Right renal pelvis (tissue), 4 donors: ENCODE measurements at places on chromosomes 5 and 9.

- peak; percentile 31 for DNase-seq
Observed at GRCh38 chr9:70601000-70601951, 186.8 kb upstream of the KLF9 start.

DNA sequence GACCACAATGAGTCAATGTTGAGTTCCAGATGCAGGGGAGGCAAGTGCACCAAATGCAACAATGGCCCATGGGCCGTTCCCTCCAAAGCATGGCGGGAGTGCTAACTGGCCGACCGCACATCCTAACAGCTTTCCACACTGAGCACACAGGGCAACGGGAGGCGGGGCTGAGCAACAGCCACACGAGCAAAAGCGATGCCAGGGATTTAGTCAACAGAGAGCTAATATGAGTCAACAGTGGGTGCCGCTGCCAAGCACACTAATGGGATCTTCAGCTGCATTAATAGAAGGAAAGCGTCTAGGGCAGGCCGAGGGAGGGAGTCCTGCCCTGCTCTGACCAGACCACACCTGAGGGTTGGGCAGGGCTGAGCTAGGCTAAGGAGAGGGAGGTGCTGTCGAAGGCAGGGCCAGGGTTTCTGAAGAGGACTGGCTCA lies 4.6 kb downstream of the EPB41L4B start:
- no peak for DNase-seq

GRCh38 chr5:124907098-124907644 lies 160.7 kb upstream of the ZNF608 start:
- no peak for DNase-seq

DNA sequence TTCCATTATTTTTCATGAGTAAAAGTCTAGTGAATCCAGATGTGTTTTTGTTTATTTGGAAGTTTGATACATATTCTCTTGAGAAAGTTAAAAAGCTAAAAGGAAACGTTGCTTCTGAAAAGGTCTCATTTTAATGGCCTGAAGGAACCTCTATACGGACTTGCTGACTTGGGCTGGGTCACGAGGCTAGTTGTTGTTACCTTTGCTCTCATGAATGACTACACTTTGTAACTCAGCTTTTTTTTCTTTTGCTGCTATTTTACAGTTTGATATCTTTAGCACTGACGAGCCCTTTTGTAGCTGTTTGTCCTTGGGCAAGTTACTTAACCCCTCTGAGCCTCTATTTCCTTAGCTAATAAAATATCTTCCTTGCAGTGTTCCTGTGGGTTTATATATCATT lies 211.5 kb downstream of the PCSK5 start:
- DNase-seq: peak; percentile 25

DNA sequence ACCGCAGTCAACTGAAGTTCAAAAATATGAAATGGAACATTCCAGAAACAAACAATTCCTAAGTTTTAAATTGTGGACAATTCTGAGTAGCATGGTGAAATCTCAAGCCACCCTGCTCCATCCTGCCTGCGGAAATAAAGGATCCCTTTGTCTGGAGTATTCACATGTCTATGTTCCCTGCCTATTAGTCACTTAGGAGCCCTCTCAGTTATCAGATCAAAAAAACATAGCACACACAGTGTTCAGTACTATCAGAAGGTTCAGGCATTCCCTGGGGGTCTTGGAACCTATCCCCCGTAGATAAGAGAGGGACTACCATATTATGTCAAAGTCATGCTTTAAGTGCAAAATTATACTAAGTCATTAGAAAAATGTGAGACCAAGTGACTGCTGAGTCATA lies 300.8 kb downstream of the SEMA5A start:
- DNase-seq: no peak

DNA sequence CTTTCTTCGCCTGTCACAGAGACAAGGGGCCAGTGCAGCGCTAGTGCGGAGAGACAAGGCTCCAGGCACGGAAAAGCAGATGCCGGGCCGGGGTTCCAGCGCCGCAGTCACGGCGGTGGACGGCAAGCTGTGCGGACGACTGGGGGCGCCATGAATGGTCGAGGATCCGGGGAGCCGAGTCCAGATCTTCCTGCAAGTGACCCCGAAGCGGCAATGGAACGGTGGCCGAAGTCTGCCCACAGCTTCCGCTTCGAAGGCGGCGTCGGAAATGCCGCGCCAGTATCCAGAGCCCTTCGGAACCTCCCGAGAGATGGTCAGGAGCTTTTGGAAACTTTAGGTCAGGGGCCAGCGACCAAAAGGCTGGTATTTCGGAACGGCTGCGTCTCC lies 601 bp upstream of the FAF2 start:
- DNase-seq: no peak

DNA sequence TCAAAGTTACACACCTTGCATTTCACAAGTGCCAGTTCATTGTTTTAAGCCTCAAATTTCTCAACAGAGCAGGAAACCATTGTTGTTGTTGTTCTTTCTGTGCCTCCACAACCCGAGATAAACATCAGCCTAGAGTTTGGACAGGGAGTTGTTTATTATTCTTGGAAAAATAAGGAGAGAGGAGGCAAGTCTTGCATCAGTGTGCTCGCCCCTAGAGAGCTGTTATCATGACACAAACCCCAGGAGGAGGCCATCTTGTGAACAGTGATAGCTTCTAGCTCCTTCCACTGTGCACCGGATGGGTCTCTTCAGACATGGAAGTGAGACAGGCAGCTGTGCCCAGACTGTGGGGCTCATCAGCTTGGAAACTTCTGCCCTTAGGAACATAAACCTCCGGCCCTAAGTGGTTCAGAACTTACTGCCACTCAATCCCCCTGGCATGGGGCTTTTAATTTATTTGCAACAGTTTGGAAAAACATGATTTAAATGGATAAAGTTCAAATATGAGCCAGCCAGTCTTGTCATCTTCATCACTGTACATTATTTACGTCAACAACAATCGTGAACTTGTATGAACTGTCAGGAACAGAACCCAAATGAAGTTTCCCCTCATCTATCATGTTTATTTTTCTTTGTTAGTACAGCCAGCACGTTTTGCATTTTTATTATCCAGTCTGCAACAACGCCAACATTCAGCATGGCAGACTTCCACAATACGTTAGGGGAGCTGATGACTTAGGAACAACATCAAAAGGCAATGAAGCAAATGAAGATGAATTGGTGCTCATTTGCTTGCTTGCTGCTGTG lies 181.7 kb upstream of the S1PR3 start:
- DNase-seq: peak; percentile 54

DNA sequence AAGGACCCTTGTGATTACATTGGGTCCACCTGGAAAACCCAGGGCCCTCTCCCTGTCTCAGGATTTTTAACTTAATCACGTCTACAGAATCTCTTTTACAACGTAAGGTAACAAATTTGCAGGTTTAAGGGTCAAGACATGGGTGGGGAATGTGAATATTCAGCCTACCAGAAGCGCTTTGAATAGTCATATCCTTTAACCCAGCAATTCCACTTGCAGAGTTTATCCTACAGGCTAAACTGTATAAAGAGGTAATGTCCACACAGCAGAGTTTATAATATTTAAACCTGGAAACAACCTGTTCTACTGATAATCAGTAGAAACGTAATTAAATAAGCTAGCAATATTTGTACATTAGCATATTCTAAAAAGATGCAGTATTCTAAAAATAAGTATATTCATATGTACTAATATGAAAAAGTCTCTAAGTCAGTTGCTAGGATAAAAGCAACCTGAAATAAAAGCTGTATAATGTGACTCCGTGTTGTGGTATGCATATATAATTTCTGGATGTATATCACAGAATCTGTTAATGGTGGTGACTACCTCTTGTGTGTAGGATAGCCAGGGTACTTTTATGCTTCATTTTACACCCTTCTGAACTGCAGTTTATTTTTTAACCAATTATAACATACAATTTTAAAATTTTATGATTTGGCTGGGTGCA lies 14.1 kb upstream of the NIPAL4 start:
- DNase-seq: no peak

- DNase-seq: no peak
Observed at GRCh38 chr9:136996361-136997292, at the start of gene CLIC3. CLIC3 (minus strand) TSS chr9:136996568; CDS start chr9:136996543, 25 bp downstream.

- DNase-seq: no peak
Observed at GRCh38 chr5:177100714-177101121, 14.0 kb downstream of the FGFR4 start.

GRCh38 chr5:10663489-10664179 lies 97.4 kb downstream of the DAP start:
- DNase-seq: no peak

- DNase-seq: no peak
Observed at GRCh38 chr5:3100921-3101551, 349.6 kb upstream of the IRX2 start.

- no peak for DNase-seq
Observed at GRCh38 chr9:22201256-22201655, 192.2 kb upstream of the CDKN2B start.

DNA sequence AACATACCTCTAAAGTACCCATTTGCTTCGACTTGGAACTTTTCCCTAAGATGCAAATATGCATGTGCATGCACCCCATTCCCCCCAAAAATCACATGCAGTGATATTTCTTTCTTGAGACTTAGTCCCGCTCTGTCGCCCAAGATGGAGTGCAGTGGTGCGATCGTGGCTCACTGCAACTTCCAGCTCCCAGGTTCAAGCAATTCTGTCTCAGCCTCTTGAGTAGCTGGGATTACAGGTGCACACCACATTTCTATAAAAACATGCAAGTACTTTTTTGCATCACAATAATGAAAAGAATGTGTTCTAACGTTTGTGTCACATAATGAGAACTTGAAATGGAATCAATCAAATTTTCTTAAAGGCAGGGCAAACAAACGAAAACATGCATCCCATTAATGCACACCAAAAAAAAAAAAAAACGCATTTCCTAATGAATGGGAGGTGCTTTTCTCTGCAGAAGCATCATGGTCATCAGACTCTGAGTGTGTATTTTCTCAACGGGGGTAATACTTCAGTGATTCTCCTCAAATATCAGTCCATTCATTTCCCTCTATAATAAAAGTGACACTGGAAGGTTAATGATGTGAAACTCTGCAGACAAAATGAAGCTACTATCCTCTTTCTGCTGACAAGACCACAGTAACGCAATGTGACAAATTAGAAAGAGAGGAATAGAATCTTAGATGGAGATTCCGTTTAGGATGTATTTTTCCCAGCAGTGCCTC lies 389.4 kb downstream of the CTNND2 start:
- DNase-seq: peak; percentile 47

DNA sequence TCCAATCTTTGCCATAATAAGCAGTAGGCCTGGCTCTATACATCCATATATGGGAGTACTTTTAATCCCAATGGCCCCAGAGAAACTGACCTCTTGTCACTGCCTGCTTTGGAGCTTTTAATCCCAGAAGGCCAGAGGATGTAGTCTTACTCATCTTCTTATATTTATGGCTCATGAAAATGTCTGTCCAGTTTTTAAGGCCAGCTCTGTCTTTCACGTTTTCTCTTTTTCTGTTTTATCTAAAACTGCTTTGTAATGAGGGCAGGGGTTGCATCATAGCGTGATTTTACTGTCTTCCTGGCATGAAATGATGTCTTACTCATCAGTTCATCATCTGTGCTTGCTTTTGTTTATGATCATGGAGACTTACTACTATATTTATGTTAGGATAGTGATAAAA lies 1094.9 kb downstream of the MAT2B start:
- DNase-seq: no peak

DNA sequence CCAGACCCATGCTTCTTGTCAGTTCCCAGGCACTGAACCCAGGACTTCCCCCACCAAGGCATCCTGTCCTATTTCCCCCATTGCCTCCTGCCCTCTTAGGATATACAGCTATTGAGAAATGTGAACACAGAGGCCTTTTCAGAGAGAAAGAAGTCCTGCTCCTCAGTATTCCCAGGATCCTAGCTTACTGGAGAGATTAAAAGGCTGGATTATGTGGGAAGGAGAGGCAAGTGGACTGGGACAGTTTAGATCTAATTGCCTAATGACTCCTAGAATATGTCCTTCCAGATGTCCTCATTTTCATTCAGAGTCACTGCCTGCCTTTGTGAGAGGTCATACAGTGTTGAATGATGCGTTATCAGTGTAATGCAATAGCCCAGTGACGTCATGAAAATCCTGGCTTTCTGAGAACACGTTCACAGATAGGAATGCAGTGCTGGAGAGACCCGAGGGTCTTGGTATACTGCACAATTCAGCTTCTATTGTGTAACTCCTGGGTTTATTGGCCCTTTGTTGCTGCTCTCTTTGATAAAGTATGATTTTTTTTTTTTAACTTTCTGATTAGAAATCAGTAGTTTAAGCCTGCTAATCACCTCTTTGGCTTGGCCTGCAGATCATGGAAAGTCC lies 26.2 kb downstream of the WWC1 start:
- DNase-seq: no peak

DNA sequence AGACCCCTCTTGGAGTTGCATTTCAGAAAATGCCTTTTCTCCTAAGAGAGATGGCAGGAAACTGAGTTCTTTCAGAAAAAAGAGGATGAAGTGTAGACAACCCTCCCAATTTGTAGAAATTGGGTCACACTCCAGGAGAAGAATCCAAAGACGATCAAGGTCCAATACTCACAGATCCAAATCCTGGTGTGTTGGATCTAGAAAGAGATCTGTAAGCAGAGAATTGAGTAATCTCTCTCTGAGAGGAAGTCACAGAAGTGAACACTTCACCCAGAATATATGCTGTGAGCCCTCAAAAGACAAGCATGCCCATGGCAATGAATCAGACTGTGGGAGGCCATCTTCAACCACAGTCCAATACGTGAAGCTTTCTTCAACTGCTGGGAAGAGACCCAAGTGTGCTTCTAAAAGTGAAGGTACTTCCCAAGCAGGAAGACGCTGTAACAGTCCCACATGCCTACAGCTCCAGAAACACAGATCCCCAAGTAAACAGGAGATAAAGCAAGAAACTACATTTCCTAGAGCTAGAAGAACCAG lies 182.7 kb downstream of the SMC2 start:
- DNase-seq: no peak

- DNase-seq: no peak
Observed at GRCh38 chr9:87054999-87055686, 107.8 kb upstream of the GAS1 start.

DNA sequence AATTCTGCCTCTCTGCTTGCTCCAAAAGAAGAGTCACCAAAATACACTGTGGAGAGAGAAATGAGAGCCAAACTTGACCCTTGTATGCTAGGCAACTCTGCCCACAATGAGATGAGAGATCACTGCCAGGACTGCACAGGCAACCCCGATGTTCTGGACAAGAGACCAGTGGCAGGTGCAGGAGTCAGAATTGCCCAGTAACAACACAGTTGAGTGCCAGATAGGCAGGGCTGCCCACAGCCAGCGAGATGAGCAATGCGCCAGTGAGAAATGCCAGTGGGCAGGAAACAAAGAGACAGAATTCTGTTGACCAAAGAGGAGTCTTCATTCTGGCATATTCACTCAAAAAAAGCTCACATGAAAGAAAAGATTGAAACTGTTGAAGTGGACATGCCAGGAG lies 570.7 kb downstream of the CAAP1 start:
- no peak for DNase-seq

DNA sequence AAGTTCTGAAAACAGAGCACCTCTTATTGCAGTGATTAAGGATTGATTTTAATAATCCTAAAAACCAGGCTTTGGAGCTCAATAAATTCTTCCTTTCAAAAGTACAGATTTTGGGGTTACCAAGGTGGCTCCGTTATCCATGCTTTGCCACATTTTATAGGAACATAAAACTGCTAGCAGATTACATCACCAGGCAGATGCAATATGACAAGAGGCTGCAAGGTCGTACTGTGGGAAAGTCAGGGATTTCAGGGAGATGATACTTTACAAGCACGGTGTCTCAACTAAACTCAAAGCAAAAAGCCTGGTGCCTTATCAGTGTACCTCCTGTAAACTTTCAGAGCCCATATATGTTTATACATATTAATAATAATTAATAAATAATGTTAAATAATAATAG lies 28.6 kb downstream of the ADAMTSL1 start:
- no peak for DNase-seq
